ENCODE measurements at places on chromosomes 7 and 10.
A peak's percentile ranks its signal among the peaks of the same experiment; 100 is the strongest.

- DNase-seq: no peak
These were observed 70.0 kb downstream of the CAMK1D start for GRCh38 chr10:12419262-12419847.

DNA sequence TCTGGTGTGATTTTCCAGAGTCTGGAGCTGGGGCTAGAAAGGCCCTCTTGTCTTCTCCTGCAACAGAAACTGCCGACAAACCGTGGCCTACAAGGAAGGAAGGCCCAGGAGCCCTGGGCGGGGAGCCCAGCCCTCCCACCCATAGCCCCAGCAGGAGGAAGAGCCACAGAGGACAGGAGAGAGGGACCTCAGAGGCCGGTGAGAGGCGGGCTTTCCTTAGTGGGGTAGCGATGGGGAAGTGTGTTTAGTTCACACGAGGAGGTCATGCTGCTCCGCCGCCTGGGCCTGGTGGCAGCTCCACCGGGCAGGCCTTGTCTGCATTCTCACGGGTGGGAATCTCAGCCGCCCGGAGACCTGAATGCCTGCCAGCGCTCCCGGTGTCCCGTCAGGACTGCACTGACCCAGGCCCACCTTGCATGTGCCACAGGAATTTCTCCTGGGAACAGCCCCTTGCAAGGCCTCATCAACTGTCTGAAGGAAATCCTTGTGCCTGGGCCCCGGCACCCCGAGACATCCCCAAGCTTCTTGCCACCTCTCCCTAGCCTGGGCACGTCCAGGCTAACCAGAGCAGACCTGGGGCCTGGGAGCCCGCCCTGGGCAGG, 50.9 kb downstream of the ZNF467 start:
- no peak for DNase-seq

DNA sequence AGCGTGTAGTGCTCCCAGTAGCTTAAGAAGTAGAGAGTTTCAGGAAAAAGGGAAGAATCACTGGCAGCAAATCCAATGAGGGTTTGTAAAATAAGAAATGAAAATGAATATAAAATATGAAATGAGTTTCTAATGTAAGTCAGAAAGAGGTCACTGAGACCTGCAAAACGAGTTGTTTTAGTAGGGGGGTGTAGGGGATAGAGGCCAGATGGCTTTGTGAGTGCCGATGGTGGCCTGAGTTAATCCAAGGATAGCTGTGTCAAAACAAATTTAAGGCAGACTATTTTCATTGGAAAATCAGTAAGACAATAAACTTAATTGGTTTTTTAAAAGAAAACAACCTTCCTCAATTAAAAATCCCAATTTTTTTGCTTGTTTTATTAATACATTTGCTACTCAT, 745 bp upstream of the ASB15 start:
- no peak for DNase-seq

DNA sequence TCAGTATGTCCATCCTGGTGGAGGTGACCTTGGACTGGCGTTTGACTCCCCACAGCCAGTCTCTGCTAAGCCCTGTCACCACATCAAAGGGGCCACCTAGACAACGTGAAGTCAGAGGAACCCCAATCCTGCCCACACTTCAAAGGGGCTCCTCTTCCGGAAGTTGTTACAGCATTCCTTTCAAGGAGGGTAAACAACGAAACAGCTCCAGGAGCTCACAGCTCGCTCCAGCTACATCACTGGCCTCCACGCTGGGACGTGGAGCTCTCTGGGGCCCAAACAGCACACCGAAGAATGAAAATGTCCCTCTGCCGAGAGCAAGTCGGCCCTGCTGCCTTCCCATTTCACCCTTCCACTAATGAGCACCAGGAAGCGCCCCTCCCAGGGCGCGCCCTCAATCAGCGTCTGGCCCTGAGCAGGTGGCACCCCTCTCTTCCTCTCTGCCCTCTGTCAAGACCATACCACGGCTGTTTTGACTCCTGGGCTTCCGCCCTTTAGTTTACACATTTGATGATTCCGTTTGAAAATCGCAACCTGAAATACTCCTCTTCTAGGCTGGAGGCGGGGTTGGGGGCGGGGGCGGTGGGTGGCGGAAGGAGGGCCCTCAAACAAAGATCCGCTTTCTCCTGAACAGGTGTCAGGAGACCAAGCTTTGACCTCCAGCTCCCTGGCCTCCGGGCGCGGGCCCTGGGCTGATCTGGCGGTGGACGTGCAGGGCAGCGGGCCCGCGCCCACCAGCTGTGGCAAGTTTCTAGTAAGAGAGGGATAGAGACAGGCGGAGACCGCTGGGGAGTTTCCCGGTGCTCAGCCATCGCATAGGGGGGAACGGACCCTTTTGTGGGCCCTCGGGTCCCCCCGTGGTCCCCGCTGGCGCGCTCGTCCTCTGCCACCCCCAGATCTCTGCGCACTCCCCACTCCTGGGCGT, 53.1 kb upstream of the KDM7A start:
- peak; percentile 32 for DNase-seq

GRCh38 chr10:124671486-124672075, 72.6 kb downstream of the FAM53B start:
- DNase-seq: no peak

DNA sequence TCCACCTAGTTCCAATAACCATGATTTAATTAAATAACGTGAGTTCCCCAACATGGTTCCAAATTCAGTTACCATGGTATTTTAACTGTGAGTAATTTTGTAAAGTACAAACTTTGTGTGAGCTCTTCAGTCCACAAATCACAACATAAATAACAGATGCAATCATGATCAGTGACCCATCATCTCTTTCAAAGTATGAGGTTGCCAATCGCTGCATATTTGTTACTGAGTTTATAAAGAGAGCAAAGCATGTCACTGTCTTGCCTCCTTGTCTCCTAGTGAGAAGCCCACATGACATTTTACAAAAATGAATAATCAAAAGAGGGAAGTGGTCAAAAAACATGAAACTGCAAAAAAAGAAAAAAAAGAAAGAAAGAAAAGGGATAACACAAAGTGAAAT, 69.1 kb upstream of the PDSS1 start:
- DNase-seq: no peak

DNA sequence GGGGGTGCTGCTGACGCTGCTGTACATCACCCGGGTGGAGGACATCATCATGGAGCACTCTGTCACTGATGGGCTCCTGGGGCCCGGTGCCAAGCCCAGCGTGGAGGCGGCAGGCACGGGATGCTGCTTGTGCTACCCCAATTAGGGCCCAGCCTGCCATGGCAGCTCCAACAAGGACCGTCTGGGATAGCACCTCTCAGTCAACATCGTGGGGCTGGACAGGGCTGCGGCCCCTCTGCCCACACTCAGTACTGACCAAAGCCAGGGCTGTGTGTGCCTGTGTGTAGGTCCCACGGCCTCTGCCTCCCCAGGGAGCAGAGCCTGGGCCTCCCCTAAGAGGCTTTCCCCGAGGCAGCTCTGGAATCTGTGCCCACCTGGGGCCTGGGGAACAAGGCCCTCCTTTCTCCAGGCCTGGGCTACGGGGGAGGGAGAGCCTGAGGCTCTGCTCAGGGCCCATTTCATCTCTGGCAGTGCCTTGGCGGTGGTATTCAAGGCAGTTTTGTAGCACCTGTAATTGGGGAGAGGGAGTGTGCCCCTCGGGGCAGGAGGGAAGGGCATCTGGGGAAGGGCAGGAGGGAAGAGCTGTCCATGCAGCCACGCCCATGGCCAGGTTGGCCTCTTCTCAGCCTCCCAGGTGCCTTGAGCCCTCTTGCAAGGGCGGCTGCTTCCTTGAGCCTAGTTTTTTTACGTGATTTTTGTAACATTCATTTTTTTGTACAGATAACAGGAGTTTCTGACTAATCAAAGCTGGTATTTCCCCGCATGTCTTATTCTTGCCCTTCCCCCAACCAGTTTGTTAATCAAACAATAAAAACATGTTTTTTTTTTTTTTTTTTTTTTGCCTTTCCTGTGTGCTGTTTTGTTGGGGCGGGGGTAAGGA, 55.8 kb downstream of the TSPAN15 start:
- no peak for DNase-seq

- DNase-seq: no peak
These were observed 567.8 kb downstream of the IPMK start for GRCh38 chr10:57699944-57700343.

- no peak for DNase-seq
These were observed 305.0 kb upstream of the LRGUK start for GRCh38 chr7:133822001-133822641.

- DNase-seq: no peak
These were observed 156.4 kb downstream of the FZD1 start for GRCh38 chr7:91420606-91421005.

GRCh38 chr7:93245525-93246432, 13.6 kb downstream of the VPS50 start:
- DNase-seq: no peak

DNA sequence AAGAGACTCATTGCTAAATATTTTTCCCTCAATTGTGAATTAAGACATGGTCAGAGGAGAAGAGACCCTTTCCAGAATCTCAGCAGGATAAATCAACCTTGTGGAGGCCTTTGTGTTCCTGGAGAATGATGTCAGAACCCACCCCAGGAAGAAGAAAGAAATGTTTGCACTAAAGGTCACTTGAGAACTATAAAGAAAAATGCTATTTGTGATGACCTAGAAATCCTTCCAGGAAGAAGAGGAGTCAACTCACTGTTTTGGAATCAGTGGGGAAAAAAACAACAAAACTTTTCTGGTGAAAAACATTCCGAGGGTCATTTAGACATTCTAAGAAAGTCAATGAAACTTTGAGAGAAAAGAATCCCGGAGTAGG, 129.1 kb upstream of the ANKRD1 start:
- DNase-seq: no peak

GRCh38 chr7:70505468-70505867, 626.5 kb upstream of the GALNT17 start:
- DNase-seq: peak; percentile 89

GRCh38 chr10:128835361-128835760, 631.7 kb upstream of the MGMT start:
- no peak for DNase-seq

- peak; percentile 60 for DNase-seq
These were observed 170.4 kb downstream of the SNX13 start for GRCh38 chr7:17769918-17770317.

DNA sequence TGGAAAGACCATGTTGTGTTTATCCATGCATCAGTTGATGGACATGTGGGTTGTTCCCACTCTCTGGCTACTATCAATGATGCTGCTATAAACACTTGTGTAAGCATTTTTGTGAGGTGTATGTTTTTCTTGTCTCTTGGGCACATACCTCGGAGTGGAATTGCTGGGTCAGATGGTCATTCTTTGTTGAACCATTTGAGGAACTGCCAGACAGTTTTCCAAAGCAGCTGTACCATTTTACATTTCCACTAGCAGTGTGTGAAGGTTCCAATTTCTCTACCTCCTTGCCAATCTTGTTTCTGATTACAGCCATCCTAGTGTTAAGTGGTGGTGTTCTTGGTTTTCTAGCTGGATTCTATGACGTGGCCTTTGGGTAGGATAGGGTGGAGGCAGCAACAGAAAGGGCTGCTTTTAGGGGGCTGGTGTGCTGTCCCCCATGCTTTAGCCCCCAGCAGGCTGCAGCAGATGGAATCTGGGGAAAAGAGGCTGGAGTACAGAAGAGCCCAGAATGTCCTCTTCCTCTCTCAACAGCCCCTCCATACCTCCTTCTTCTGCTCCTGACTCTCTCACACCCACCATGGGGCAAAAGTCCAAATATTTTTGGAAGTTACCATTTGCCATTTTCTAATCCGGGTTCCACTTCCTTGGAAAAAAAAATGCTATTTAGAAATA, 352.7 kb downstream of the FRMD4A start:
- DNase-seq: no peak

GRCh38 chr10:80268266-80268665, 21.2 kb downstream of the MAT1A start:
- no peak for DNase-seq

DNA sequence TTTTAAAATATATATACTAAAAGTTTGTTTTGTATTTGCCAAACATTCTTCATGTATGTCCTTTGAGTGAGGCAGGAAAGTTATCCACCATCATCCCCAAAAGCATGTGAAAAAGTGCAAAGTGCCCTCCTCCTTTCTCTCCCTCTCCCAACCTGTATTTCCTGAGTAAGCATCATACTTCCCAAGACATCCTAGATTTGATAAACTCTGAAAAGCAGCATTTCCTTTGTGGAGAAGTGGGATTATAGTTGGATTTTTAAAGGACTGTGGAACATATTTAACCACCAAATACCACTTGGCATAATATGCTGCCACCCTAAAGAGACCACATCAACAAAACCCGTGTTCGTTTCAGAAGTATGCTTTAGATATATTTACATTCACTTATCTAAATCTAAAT, 36.9 kb downstream of the NET1 start:
- DNase-seq: no peak

- no peak for DNase-seq
These were observed 63.6 kb downstream of the CCDC186 start for GRCh38 chr10:114110174-114110972.

- DNase-seq: no peak
These were observed 250.5 kb downstream of the SDK1 start for GRCh38 chr7:3551536-3551935.

DNA sequence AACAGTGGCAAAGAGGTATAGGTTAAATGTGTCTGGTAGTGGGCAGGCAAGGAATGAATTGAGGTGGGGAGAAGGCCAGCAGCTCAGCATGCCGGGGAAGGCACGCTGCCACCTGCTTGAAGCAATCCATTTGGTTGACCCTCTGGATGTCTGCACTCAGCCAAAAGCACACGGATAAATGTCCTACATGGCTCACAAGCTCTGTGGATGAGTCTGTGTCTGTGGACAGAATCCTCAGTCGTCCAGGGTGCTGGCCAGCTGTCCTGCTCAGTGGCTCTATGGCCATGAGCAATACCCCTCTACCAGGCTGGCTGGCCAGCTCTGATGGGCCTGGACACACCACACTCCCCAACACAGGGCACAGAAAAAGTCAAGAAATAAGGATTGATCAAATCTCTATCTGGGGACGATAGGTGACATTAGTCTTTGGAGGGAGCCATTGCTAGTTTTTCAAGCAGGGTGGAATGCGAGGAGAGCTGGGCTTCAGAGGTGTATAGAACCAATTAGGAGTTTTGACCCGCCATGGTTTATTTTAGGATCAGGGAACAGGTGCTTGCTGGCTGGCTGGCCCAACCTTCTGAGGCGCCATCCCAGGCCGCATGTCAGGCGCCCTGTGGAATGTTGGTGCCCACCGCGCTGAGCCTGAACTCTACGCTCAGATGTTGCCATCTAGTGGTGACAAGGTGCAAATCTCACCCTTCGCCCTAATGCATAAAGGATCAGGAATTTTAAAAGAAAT, 493.4 kb downstream of the TNS3 start:
- no peak for DNase-seq

GRCh38 chr7:22387583-22387982, 30.6 kb upstream of the RAPGEF5 start:
- DNase-seq: no peak

DNA sequence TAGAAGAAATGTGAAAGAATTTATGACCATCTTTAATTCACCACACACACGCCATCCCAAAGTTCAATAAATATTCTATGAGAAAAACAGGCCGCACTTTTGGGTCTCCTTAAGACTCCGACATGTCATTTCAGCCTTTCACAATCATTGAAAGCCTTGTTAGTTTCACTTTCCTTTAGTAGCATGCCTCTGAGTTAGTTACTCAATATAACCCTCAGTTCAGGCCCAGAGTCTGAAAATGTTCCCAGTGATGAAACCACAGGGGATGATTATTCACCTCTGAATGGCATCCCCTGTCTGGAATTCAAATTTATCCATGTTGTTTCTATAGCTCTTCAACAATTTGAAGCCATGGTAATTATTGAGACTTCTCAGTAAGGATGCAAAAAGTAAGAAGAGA, 278.1 kb upstream of the NRP1 start:
- DNase-seq: no peak

GRCh38 chr7:157970744-157971143, 616.9 kb downstream of the PTPRN2 start:
- no peak for DNase-seq

- DNase-seq: no peak
These were observed 22.6 kb upstream of the PSAP start for GRCh38 chr10:71873582-71874211.

Measured in DMS79 treated with DMSO at 0.1 percent for 48 hours (cell line).